Trophoblast cell (in vitro differentiated cells and primary cell): ENCODE measurements at places on chromosomes 7 and 10.

- no peaks in the 10 kb centered on the region for H3K27me3 ChIP-seq
- no peak overlapping the region for H3K4me3 ChIP-seq
- no peak for DNase-seq
- H3K36me3 ChIP-seq: no peaks in the 10 kb centered on the region
- H3K4me1 ChIP-seq: peaks cover 2% of the 10 kb centered on the region
- no peak overlapping the region for H3K27ac ChIP-seq
Observed at GRCh38 chr10:86652361-86653202, 1.8 kb upstream of the OPN4 start.

GRCh38 chr7:20737840-20738448, 48.7 kb downstream of the SP8 start:
- peaks cover 2% of the 10 kb centered on the region for H3K4me1 ChIP-seq
- no peak overlapping the region for H3K4me3 ChIP-seq
- no peaks in the 10 kb centered on the region for H3K36me3 ChIP-seq

- H3K36me3 ChIP-seq: no peaks in the 10 kb centered on the region
- DNase-seq: no peak
- H3K27ac ChIP-seq: no peak overlapping the region
- no peaks in the 10 kb centered on the region for H3K4me1 ChIP-seq
- no peaks in the 10 kb centered on the region for H3K27me3 ChIP-seq
- no peak overlapping the region for H3K4me3 ChIP-seq
Observed at GRCh38 chr10:49008091-49008490, 68.5 kb upstream of the LRRC18 start.

DNA sequence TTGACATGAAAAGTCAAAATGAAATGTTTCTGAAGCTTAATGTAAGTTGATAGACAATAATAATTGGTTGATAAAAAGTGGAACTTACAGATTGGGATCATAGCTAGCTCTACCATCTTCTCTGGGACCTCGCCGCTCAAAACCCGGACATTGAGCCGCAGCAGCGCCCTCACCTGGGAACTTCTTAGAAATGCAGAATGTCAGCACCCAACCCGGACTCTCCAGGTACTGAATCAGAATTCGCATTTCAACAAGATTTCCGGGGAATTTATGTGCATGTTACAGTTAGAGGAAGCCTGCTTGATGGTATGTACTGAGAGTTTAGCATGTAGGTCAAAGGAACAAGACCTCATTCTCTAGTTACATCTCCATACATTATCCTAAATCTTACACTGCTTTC, 36.7 kb upstream of the ABLIM1 start:
- no peak overlapping the region for H3K4me3 ChIP-seq
- DNase-seq: peak; percentile 40
- no peak overlapping the region for H3K27ac ChIP-seq

GRCh38 chr10:61138708-61139591, 195.0 kb upstream of the RHOBTB1 start:
- DNase-seq: no peak
- no peaks in the 10 kb centered on the region for H3K36me3 ChIP-seq
- no peak overlapping the region for H3K4me3 ChIP-seq
- H3K4me1 ChIP-seq: no peaks in the 10 kb centered on the region
- no peak overlapping the region for H3K27ac ChIP-seq

GRCh38 chr10:130371666-130372065, 235.5 kb downstream of the GLRX3 start:
- H3K4me1 ChIP-seq: peaks cover 2% of the 10 kb centered on the region
- H3K4me3 ChIP-seq: no peak overlapping the region
- DNase-seq: no peak
- H3K27me3 ChIP-seq: no peaks in the 10 kb centered on the region
- H3K36me3 ChIP-seq: no peaks in the 10 kb centered on the region

DNA sequence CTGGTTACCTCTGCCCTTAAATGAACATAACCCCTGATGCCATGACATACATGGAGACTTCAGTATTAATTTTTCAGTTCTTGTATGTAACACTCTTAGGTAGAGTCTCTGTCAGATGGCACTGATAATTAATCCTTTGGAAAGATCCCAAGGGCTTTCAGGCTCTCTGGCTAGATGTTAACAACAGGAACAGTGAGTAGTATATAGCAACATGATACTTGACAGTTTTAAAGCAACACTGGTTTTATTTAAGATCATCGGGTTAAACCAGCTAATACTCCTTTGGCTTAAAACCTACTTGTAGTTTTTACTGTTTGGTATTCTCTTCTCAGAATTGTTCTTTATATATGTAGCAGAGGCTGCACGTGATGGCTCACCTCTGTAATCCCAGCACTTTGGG, 27.3 kb downstream of the AHCYL2 start:
- H3K4me1 ChIP-seq: no peaks in the 10 kb centered on the region
- no peaks in the 10 kb centered on the region for H3K27me3 ChIP-seq
- no peak overlapping the region for H3K4me3 ChIP-seq
- no peak for DNase-seq
- no peak overlapping the region for H3K27ac ChIP-seq
- H3K36me3 ChIP-seq: no peaks in the 10 kb centered on the region

DNA sequence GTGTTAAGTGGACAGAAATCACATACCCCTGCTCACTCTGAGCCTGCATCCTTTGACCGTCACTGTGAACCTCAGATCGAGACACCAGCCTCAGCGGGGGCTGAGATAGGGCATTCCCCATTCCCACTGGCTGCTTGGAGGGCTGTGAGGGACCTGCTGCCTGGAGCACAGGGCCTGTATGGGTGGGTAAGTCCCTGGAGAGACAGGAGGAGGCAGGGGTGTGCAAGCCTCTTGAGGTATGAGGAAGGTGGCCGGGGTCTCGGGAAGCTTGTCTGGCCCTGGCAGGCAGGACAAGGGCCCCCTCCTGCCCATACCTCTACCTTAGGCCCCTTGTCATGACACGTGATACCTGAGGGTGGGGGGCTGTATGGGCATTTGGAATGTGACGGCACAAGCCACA, 187.4 kb downstream of the MGMT start:
- H3K27me3 ChIP-seq: no peaks in the 10 kb centered on the region
- no peaks in the 10 kb centered on the region for H3K36me3 ChIP-seq
- H3K27ac ChIP-seq: no peak overlapping the region
- H3K4me3 ChIP-seq: no peak overlapping the region
- peaks cover 2% of the 10 kb centered on the region for H3K4me1 ChIP-seq

DNA sequence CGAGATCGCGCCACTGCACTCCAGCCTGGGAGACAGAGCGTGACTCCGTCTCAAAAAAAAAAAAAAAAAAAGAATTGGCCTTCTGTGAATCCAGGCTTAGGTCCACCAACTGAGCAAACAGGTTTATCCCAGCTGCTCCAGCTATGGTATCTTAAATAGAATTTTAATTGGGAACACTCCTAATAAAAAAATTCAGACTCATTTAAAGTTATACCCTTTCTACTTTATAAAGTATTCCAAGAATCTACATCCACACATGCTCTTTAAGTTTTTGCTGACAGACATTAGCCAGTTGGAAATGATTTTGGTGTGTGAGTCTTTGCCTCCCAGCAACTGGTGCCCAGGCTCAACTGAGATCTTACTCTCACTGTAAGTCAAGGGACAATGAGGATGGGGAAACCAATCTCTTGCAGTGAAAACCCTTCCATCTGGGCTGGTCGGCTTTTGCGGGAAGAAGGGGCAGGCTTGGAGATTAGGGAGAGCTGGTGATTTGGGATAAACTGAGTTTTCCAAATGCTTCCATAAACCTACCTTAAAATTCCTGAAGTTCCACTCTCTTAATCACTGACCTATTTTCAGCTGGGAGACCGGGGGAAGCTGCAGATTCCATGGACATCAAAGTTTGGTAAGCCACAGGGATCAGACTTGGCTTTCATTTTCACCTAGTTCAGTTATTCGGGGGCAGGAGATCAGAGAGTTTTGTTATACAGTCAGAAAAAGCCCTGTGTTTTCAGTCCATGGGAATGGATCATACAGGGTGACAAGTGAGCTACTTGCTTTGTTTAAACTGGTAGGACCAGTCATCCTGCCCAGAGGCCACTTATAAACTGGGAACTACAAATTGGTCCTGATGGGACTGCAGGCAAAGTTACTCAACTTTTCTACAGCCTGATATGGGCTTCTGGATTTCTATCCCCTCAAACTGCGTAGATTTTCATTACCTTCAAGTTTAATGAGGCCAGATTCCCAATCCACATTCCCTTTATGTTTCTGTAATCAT, 89.3 kb upstream of the ZNF746 start:
- H3K27ac ChIP-seq: no peak overlapping the region
- H3K4me3 ChIP-seq: no peak overlapping the region
- no peaks in the 10 kb centered on the region for H3K27me3 ChIP-seq

GRCh38 chr10:46294641-46295220, 7.9 kb downstream of the ANTXRL start:
- no peak for DNase-seq
- no peaks in the 10 kb centered on the region for H3K27me3 ChIP-seq
- H3K27ac ChIP-seq: no peak overlapping the region
- H3K4me3 ChIP-seq: no peak overlapping the region
- H3K36me3 ChIP-seq: no peaks in the 10 kb centered on the region

- no peak for DNase-seq
- H3K36me3 ChIP-seq: no peaks in the 10 kb centered on the region
- no peaks in the 10 kb centered on the region for H3K4me1 ChIP-seq
- H3K27me3 ChIP-seq: no peaks in the 10 kb centered on the region
- H3K4me3 ChIP-seq: no peak overlapping the region
- H3K27ac ChIP-seq: no peak overlapping the region
Observed at GRCh38 chr10:131703541-131703940, 197.3 kb upstream of the PPP2R2D start.

- H3K27me3 ChIP-seq: no peaks in the 10 kb centered on the region
- H3K36me3 ChIP-seq: no peaks in the 10 kb centered on the region
- peak within 1 kb of the TSS; percentile 20 for H3K27ac ChIP-seq
- H3K4me3 ChIP-seq: peak within 1 kb of the TSS; percentile 99
Observed at GRCh38 chr10:100267239-100268104, at the start of gene CWF19L1. Gene CWF19L1 (minus strand): TSS chr10:100267638. CDS start chr10:100267593, 45 bp downstream.

DNA sequence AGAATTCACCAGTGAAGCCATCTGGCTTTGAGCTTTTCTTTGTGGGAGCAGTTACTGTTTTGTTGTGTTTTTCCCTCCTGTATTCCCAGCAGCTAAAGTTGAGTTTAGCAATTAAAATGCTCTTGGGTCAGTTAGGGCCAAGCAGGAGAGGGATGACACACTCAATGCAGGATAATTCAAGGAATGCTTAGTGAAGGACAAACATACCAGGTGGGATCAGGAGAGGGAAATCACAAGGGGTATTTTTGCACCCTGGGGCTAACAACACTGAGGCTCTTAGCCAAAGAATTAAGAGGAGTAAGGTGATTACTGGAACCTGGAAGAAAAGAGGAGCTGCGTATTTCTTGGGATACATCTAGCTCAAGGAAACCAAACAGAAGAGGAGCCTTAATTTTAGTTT, 82.4 kb upstream of the KCND2 start:
- H3K4me3 ChIP-seq: no peak overlapping the region
- H3K27ac ChIP-seq: no peak overlapping the region

DNA sequence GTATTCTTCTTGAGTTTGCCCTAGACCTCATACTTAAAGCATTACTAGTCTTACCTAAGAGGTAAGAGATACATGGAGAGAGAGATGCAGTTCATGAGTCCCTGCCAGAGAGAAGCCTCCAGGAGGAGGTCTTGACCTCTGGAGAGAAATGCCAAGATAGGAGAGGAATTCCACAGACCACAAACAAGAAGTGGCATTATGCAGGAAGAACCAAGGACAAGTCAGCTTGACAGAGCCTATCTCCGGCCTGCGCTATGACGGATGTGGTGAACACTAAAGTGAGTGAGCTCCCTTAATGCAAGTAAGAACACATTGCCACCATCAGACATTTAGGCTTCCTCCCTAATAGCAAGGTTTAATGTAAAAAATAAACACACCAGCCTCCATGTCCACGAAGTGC, 27.9 kb upstream of the COL1A2 start:
- H3K36me3 ChIP-seq: no peaks in the 10 kb centered on the region
- H3K27ac ChIP-seq: no peak overlapping the region
- H3K4me1 ChIP-seq: peaks cover 3% of the 10 kb centered on the region
- no peak for DNase-seq

GRCh38 chr10:48500771-48501170, 104.1 kb downstream of the ARHGAP22 start:
- no peak overlapping the region for H3K27ac ChIP-seq
- no peak overlapping the region for H3K4me3 ChIP-seq
- DNase-seq: no peak
- H3K4me1 ChIP-seq: peaks cover 12% of the 10 kb centered on the region
- H3K27me3 ChIP-seq: no peaks in the 10 kb centered on the region
- no peaks in the 10 kb centered on the region for H3K36me3 ChIP-seq

- H3K4me1 ChIP-seq: no peaks in the 10 kb centered on the region
- no peaks in the 10 kb centered on the region for H3K36me3 ChIP-seq
- no peaks in the 10 kb centered on the region for H3K27me3 ChIP-seq
- no peak overlapping the region for H3K27ac ChIP-seq
Observed at GRCh38 chr10:70664702-70665195, 7.6 kb upstream of the ADAMTS14 start.

DNA sequence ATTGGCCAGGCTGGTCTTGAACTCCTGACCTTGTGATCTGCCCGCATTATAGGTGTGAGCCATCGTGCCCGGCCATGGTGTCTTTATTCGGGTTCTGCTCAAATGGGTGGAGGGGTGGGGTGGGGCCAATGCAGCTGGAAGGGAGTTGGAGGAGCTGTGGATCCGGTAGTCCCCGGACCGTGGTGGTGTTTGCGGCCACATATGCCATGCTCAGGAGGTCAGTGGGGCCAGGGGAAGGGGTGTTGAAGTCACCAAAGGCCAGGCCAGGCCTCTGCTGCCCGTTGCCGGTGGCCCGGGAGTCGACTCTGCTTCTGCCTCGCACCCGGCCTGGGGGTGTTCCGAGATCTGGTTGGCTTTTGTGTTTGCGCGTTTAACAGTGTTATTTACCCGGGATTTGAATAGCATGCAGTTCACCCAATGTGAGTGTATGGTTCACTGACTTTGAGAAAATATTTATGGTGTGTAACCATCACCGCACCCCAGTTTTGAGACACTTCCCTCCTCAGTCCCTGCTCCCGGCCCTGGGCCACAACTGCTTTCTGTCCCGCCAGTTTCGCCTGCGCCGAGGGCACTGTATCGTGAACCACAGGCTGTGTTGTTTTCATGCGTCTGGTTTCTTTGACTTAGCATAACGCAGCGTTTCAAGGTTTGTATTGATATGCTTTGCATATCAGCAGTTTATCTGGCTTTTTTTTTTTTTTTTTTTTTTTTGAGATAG, 10.7 kb downstream of the INPP5A start:
- DNase-seq: no peak
- H3K27ac ChIP-seq: no peak overlapping the region
- H3K4me3 ChIP-seq: no peak overlapping the region
- no peaks in the 10 kb centered on the region for H3K27me3 ChIP-seq
- H3K4me1 ChIP-seq: no peaks in the 10 kb centered on the region

DNA sequence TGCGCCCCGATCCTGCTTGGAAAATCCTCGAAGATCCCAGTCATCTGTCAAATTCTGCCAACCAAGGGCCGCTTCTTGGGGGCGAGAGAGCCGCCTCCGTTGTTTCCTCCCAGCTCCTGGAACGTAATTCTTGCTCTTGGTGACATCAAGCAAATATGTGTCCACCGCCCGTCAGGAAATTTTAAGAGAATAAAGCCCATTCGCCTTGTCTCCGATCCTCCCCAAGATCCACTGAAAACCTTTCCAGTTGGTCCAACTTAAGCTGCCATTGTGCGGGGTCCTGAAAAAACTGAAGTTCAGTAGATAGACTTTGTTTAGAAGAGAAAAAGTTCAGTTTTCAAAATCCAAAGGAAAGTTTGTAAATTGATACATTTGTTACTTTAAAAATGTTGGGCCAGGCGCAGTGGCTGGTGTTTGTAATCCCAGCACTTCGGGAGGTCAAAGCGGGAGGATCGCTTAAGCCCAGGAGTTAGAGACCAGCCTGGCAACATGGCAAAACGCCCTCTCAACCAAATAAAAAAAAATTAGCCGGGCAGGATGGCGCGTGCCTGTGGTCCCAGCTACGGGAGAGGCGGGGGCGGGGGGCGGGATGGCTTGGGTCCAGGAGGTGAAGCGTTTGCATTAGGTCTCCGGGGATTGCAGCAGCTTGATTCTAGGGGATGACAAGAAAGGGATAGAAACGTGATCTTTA, 1.0 kb upstream of the ZNF800 start:
- no peak for DNase-seq
- peaks cover 5% of the 10 kb centered on the region for H3K4me1 ChIP-seq
- H3K36me3 ChIP-seq: no peaks in the 10 kb centered on the region
